ENCODE measurements at places on chromosomes 12 and 14.

- no peak for DNase-seq
Measured at GRCh38 chr12:47789141-47789540, 16.1 kb downstream of the SLC48A1 start.

DNA sequence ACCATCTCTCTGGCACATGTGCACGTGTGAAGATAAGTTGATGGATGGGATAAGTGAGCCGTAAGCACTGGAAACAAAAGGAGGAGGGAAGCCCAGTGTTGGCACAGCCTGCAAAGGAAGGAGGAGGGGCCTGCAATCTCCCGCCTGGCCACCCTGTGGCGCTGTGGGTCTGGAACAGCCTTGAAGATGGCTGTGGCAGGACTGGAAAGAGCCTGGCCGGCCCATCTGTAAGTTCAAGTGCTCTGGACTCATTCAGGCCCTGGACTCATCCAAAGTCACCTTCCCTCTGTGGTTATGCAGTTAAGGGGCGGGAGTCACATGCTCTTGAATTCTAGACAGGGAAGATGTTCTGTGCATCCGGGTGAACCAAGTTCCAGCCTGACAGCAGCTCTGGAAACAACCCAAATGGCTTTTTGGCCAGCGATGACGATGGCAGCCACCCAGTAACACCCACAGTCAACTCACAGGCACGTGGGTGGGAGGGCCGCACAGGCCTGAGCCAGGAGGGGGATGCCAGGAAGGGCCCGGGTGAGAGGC, 50.4 kb downstream of the CHGA start:
- peak; percentile 87 for DNase-seq

- DNase-seq: no peak
Measured at GRCh38 chr12:32947206-32948067, 50.9 kb upstream of the PKP2 start.

DNA sequence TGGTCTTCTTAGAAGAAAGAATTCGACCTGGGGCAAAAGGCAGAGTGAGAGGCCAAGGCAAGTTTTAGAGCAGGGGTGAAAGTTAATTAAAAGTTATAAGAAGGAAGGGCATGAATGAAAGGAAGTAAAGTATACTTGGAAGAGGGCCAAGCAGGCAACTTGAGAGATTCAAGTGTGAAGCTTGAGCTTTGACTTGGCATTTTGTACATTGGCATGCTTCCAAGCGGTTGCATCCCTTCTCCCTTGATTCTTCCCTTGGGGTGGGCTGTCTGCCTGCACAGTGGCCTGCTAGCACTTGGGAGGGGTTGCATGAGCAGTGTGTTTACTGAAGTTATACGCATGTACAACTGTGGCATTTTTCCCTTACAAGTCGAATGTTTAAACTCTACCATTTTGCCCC, 74.8 kb upstream of the MGAT4C start:
- DNase-seq: no peak

DNA sequence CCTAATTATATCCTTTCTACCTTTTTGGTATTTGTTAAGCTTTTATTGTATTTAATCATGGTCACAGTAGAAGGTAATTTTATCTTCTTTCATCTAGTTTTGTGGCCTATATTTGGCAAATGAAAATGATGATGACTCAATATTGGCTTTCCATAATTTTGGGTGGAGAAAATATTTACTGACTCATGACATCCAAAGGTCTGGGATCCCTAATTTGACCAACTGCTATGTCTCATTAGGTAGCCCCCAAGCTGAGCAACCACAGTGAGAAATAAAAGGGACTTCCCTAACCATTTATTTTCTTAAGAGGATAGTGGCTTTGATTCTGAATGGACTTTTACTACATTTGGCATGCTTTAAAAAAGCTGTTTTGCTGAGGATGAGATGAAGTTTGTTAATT, 289.5 kb downstream of the RMST start:
- no peak for DNase-seq

DNA sequence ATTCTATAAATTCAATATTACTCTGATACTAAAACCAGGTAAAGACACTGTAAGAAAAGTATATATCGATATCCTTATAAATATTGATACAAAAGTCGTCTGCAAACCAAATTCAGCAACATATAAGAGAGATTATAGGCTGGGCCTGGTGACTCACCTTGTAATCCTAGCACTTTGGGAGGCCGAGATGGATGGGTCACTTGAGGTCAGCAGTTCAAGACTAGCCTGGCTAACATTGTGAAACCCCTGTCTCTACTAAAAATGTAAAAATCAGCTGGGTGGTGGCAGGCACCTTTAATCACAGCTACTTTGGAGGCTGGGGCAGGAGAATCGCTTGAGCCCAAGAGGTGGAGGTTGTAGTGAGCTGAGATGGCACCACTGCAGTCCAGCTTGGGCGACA, 13.5 kb upstream of the TUBA1C start:
- no peak for DNase-seq

GRCh38 chr12:50186681-50187080, 19.5 kb upstream of the CERS5 start:
- no peak for DNase-seq

DNA sequence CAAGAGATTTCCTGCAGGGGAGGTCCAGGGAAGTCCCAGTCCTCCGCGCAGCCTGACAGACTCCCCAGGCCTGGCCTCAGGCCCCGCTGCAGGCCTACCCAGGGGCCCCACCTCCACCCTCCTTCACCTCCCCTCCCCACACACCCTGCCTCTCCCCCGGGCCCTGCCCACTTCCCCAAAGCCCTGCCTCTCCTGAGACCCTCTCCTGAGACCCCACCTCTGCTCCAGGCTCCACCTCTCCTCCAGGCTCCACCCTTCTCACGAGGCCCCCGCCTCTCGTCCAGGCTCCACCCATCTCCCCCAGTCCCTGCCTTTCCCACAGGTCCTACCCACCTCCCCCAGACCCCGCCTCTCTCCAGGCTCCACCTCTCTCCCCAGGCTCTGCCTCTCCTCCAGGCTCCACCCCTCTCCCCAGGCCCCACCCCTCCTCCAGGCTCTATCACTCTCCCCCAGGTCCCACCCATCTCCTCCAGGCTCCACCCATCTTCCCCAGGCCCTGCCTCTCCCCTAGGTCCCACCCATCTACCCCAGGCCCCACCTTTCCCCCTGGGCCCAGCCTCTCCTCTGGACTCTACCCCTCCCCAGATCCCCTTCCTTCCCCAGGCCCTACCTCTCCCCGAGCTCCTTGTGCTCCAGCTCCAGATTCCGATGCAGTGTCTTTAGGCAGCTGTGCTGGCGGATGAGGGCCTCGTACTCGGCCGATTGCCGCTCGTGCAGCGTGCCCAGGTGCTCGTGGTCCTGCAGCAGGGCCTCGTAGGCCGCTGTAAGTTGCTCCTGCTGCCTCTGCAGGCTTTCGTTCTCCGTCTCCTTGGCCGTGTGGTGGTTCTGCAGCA, 58.8 kb upstream of the GPR68 start:
- DNase-seq: no peak

DNA sequence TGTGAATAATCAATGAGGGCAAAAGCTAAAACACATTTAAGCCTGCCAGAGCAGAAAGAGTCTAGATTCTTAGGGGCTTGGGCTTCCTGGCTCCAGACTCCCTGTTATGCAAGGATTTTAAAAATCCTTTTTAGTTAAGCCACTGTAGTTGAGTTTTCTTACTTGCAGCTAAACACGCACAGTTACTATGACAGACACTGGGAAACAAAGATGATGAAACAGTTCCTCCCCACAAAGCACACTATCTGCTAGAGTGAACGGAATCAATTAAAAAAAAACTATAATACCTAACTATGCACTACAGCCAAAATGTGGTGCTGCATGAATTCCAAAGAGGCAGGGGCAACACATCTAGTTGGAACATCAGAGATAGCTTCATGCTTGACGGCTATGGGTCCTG, 28.2 kb downstream of the RPS6KA5 start:
- no peak for DNase-seq

DNA sequence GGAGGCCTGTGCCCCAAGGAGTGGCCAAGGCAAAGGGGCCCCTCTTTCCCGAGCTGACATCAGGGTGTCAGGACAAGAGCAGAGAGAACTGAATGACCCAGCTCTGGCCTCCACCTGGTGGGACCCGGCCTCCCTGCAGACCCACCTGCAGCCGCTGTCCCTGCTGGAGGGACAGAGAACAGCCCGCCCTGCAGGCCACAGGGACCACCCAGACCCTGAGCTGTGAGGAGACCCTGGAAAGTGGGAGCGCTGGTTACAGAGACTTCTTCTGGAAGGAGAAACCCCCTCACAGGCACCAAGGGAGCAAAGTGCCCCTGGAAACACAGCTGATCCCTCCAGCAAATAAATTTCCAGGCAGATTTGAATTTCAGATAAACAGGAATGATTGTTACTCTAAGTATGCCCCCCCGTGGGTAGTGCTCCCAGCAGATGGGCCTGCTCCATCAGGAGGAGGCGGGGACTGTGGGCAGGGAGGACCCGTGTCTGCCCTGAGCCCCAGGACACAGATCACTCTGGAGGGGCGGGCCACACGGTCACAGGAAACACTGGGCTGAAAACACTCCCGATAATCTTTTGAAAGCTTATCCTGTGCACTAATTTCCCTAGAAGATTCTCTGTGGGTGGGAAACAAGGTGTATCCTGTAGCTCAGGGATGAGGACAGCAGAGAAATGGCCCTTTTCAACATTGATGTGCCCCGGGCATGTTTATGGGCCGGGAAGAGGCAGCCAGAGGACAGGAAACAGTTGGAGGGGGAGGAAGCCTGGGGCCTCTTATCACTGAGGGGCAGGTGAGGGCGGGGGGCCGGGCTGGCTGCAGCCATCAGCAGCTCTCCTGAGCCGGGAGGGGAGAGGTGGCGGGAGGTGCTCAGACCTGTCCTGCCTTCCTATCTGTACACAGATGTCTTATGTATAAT, 276.0 kb downstream of the ADGRD1 start:
- DNase-seq: no peak

- no peak for DNase-seq
Measured at GRCh38 chr12:94851396-94852028, 152.0 kb downstream of the NDUFA12 start.

- DNase-seq: no peak
Measured at GRCh38 chr12:25501549-25501948, 51.5 kb downstream of the LMNTD1 start.

- no peak for DNase-seq
Measured at GRCh38 chr12:104668274-104668718, 211.5 kb downstream of the CHST11 start.

GRCh38 chr14:78181270-78181669, 11.1 kb downstream of the NRXN3 start:
- no peak for DNase-seq

GRCh38 chr12:41140117-41140516, 48.0 kb upstream of the PDZRN4 start:
- DNase-seq: no peak

GRCh38 chr12:16454481-16454880, 107.0 kb downstream of the MGST1 start:
- DNase-seq: no peak

GRCh38 chr14:85061256-85061655, 468.7 kb upstream of the FLRT2 start:
- no peak for DNase-seq

DNA sequence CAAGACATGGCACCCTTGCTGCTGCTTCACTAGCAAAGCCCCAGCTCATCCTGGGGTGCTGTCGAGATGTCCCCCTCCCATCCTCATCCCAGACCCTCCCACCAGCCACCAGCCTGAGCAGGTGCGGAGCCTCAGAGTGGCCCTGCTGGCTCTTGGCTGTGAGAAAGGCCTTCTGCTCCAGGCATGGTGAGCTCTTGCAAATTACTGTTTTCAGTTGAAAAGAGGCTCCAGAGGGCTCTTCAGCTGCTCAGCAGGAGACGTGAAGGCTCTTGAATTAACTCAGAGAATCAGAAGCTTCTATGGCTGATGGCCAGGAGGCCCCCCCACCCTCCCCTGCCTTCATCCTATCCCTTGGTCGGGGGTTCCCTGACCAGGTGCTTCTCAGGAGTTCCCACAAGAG, 44.1 kb downstream of the WSCD2 start:
- DNase-seq: no peak

DNA sequence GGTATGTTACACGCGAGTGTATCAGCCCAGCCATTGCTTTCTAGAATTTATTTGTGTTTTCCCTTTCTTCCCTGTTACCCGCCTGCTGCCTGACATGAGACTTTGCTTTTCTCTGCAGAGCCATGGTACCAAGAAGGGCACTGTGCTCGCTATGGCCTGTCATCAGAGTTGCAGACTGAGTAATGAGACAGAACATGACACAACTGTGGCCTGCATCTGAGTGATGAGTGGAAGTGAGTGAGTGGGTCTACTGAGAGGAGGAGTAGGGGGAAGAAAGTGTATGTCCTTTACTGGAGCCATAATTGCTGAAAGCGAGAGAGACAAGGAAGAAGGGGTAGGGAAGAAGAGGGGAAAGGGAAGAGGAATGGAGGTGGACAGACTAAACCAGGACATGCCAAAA, 2.9 kb downstream of the RILPL1 start:
- DNase-seq: no peak

DNA sequence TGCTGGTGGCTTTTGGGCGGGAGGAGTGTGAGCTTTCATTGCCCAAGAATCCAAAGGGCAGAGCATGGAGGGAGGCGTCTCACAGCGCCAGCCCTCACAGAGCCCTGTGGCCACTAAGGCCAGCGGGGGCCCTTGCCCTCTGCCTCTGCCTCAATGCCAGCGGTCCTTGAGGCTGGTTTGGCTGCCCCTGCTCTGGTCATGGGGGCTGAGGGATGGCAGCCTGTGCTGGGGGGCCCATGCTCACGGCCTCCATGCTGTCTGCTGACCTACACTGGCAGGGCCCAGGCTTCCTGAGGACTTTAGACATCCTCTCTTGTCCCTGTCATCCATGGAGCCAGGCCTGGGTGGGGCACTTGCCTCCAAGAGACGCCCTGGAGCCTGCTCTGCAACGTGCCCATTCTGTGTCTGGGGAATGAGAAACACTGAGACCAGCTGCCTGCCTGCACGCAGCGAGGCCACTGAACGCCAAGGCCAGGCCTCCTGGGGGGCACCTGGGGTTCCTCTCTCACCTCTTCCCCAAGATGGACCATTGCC, 143.4 kb downstream of the KIF26A start:
- DNase-seq: no peak

GRCh38 chr12:115758877-115759620, 518.4 kb downstream of the MED13L start:
- DNase-seq: no peak

DNA sequence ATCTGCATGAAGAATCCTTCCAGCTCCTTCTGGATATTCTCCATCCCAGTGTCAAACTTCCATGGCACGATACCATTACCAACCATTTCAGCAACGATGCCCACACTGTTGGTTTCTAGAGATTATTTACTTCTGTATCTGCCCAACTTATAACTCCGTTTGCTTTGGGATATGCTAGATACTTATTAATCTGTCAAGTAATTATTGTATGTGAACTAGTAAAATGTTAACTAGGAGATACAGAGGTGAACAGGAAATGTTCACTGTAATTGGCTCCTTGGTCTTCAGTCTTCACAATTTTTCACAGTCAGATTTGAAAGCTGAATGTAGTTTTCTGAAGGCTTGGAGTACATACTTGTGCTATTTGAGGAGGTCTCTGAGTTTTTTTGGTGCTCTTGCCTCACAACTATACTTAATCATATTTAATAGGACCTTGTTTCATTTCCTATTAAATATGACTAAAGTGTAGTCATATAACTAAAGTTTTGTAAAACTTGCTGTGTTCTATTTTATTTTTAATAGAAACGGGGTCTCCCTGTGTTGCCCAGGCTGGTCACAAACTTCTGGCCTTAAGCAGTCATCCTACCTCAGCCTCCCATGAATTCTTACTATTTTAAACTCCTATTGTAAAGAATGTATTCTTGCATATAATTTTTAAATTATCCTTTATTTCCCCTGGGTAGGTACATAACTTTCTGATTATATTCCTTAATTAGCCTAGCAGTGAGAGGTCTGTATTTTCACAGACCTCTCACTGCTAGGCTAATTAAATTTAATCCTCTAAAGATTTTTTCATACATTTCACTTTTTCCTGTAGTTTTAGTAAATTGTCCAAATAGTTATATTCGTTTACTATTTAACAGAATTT, 79.7 kb downstream of the FGD4 start:
- no peak for DNase-seq
